ENCODE measurements at places on chromosomes 5 and 9.

GRCh38 chr5:54760182-54760935, 225.0 kb downstream of the ESM1 start:
- no peak for DNase-seq

DNA sequence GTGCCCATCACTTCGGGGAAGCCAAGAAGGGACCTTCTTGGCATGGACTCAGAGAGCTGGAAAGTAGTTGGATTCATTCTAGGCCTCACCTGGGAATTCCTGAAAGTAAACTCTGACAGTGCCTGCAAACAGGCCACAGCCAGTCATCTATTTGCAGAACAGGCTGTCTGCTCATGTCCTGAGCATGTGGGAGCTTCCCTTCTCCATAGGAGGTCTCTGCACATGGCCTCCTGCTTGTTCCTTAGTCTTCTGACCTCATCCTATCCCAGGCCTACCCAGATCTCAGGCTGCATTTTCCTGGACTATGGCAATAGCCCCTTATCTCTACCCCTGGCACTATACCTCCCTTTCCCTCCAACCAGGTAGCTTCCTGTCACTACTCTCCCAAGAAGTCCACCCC, 67.2 kb upstream of the FSTL4 start:
- no peak for DNase-seq

GRCh38 chr5:8750100-8750499, 795.8 kb downstream of the SEMA5A start:
- DNase-seq = no peak

DNA sequence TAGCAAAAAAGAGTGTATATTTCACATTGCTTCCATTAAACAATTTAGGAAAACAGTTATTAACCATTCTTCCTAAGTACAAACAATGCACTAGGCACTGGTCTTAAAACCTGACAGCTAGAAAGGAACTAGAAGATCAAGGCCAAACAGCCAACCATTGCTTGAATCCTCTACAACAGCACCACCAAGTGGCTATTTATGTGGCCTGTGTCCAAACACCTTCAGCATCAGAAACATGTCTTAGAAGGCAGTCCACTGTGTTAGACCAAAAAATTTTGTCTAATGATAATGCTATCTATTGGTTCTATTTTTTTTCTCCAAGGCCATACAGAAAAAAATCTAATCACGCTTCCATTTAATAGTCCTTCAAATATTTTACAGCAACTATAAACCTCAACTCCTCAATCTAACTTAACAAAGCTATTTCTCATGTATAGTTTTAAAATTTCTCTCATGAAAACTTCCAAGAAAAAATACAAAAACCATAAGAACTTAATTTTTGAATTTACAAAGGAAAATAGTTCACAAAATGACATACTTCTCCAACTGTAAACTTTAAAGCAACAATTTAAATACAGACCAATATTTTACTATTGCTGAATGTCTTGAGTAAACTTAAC, 36.1 kb downstream of the CAAP1 start:
- no peak for DNase-seq

DNA sequence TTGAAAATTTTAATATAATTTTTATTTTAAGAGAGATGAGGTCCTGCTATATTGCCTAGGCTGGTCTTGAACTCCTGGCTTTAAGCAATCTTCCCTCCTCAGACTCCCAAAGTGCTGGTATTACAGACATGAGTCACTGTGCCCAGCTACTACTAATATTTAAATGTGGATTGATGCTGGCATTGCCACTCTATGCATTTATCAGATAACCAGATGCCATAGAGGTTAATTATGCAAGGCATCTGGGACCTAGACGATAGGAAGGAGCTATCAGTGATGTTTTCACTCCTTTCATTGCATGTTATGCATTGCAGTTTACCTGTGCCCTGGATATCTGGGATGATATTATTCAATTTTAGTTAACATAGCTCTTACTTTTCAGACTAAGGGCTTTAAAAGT, 127.0 kb downstream of the RPS23 start:
- DNase-seq = no peak

GRCh38 chr5:132839426-132840301, 9.2 kb upstream of the SHROOM1 start:
- DNase-seq = no peak
